ENCODE measurements at places on chromosomes 11 and 22.
A peak's percentile ranks its signal among the peaks of the same experiment; 100 is the strongest.

DNA sequence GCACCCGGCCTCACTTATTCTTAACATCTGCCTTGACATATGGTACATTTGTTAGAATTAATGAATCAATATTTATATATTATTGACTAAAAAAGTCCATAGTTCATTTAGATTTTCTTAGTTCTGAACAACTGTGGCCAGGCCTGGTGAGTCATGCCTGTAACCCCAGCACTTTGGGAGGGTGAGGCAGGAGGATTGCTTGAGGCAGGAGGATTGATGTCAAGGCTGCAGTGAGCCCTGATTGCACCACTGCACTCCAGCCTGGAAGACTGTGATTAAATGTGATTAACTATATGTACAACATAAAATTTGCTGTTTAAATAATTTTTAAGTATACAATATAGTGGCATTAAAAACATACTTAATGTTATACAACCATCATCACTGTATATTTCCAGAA lies 5.6 kb downstream of the UVRAG start:
- no peak for DNase-seq

- no peak for DNase-seq
Measured at GRCh38 chr22:36362932-36363331, 24.8 kb downstream of the MYH9 start.

DNA sequence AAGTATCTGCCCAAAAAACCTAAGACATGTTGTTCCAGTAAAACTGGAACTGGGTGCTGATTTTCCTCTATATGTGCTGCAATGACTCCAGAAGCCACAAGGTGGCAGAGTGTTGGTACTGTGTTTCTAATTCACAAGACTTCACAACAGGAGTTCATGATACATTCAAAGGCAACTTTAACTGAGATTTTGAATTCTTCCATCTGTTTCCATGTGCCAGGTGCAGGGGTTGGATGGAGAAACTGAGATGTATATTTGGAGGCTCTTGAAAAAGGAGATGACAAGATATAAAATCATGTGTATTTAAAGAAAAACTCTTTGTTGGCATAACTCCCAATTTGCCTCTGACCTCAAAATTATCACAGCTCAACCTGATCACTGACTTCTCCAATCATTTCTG lies 1098.6 kb upstream of the CCDC90B start:
- DNase-seq = peak; percentile 48

DNA sequence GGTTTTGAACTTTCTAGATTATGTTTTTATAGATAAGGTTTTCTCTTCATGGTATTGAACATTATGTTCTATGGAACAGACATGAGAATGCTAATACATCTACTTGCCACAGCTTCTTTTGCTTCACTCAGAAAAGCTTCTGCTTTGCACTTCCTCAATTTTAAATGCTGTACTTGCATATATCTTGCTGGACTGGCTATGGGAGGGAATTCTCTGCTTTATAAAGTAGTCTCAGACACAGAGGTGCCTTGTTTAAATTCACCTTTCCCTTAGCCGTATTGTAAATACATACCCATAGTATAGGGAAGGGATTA lies 173.9 kb downstream of the DDX10 start:
- DNase-seq = no peak

DNA sequence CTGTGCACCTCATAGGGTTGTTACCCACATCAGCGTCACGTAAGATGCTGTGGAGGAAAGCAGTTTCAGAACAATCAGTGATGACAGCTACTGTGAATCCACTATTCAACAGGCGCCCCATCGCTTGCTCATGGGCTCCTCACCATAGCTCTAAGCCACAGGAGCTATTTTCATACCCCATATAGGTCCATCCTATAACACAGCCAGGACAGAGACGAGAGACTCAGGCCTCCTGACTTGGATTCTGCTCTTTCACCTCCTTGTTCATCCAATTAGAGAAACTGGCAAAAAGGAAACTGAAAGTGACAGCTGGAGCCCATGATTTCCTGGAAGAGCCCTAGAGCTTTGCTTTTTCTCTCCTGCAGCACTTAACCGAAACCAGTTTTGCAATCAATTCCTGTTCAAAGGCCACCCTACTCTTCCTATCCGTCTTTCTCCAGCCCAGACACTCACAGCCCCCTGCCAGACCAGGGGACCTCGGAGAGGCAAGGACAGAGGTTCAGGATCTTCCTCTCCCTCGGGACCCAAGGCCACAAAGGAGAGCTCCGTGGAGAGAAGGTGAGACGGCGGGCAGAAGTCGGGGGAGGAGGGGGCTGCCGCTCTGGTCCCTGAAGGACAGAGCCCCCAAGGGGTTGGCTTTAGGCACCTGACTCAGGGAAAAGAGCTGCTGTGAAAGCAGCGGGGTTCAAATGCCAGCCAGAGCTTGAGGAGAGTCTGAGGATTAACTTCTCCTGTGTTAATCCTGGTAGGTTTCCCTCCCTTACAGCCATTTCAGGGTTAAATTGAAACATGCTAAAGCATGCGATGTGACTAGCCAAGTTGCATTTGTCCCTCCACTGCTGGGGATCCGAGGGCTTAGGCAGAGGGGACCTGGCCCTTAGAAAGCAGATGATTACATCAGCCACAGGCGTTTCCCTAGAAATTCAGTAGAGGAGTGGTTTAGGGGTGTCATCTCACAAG lies at the start of gene APOL6:
APOL6 (plus strand) TSS at position 381 of the 960 bp plus-strand sequence. CDS start 7,980 bp downstream, outside the sequence.
- DNase-seq = no peak

GRCh38 chr11:127843483-127844396 lies 743.6 kb downstream of the ETS1 start:
- DNase-seq = peak; percentile 20

GRCh38 chr11:20337526-20338154 lies 25.9 kb upstream of the HTATIP2 start:
- no peak for DNase-seq

DNA sequence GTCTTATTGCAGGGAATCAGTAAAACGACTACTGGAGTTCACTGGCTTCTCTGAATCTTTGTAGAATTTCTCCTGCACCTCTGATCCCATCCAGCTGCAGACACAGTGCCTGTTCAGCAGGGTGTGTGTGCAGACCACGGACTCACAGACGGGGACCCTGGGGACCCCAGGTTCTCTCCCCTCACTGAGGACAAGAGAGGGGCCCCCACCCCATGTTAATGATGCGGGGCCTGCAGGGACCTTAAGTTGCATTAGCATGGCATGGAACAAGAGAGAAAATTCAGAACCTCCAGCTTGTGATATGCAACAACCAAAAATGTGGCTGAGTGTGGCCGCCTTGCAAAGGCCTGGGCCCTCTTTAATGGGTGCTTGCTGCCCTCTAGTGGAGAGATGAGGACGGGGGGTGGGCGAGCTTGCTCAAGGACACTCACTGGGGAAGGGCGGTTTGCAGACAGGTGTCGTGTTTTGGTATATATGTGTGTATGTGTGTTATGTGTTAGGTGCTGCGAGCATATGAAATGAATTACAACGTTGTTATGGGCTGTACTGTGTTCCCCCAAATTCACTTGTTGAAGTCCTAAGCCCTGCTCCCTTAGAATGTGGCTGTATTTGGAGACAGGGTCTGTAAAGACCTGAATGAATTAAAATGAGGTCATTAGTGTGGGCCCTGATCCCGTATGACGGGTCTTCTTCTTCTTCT lies 84.4 kb upstream of the SEPTIN5 start:
- DNase-seq = peak; percentile 36

DNA sequence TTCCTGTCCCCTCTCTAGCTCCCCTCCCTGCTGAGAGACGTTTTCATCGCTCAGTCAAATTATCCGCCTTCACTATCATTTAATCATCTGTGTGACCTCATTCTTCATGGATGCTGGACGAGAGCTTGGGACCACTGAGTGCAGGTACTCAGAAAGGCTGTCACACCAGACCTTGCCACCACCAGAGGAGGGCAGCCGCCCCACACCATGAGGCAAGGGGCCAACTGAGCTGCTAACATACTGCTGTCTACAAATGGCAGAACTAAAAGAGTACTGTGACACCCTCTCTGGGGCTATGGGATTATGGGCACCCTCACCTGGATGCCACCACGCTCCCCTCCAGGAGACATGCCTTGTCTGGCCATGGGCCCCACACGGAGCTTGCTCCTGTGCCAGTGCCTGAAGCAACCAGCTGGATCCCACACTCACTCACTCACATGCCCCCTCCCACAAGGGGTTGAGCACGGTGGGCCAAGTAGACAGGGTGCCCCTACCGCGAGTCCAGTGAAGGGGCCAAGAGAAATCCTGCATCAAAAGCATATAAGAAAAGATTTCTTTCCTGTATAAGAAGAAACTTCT lies 670.0 kb upstream of the CCDC90B start:
- no peak for DNase-seq

DNA sequence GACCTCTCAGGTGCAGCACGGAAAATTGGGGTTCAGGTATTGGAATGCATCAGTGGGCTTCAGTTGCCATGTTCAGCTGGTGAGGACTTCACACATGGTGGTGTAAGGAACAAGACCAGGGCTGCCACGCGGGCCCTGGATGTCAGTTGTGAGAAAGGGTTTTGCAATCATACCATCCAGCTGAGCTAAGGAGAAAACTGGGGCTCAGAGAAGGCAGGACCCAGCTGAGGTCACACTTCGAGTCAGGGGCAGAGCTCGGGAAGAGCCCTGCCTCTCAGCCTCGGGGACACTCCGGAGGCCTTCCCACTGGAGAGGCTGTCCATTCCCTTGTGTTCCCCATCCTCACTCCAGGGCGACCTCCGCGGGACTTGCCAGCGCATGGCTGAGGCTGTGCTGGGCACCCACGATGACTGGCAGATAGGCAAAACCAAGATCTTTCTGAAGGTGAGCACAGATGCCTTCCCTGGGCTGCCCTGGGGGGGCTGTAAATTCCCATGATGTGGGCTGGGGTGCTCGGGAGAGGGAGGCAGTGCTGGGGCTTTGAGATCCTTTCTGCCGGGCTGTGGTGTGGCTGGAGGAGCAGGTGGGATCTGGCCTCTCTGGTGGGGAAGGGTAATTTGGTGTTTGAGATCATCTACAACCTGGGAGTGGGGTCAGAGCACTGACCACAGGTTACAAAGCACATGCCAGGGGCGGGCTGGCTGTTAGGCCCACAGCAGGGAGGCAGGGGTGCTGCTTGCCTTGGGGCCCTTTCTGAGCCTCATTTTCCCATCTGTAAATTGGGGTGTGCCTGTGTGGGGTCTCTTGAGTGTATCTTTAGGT lies 47.2 kb downstream of the MYO7A start:
- DNase-seq = no peak

DNA sequence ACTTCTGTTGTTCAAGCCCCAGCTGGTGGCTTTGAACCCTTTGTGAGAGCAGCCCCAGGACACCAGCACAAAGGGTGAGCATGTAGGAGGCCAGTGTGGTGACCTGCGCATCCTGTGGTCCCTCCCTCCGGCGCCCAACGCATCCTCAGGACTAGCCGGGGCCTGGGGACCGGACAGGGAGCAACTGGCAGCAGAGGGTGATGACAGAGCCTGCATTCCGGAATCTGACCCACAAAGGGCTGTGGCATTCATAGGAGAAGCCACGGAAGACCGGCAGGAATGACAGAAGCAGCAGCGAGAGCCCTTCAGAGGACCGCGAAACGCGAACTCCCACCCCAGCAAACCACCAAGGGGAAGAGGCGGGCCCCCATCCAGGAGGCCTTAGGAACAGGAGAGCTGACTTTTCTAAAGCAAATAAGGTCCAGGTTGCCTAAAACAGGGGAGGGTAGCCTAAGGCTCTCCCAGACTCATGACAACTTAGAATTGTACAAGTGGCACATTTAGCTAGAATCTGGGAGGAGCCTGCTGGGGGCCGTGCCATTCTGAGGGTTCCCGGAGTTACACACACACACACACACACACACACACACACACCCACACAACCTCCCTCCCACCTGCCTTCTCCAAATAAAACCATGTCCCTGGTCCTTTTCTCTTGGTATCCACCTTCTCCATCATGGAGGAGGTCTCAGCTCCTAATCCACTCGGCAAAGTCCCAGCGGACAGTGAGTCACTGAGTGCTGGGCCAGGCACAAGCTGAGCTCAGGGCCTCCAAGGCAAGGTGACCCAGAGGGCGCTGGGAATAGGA lies 232.7 kb downstream of the CTTN start:
- DNase-seq = no peak

- no peak for DNase-seq
Measured at GRCh38 chr11:86999388-86999787, 38.3 kb upstream of the TMEM135 start.

- DNase-seq = no peak
Measured at GRCh38 chr11:118042796-118043195, 34.1 kb upstream of the TMPRSS4 start.

DNA sequence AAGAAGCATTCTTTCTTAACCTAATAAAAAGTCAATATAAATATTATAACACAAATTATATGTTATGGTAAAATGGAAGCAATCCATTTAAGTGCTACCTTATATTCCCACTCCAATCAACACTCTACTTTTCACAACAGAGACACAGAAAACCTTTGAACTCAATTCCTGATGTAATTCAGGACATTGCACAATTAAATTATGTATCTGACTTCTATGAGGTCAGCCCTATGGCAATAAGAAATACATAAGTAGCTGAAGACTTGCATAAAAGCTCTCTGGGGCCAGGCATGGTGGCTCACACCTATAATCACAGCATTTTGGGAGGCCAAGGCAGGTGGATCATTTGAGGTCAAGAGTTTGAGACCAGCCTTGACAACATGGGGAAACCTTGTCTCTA lies 6.8 kb downstream of the OR4D10 start:
- DNase-seq = no peak

- no peak for DNase-seq
Measured at GRCh38 chr11:27710536-27710935, 10.3 kb upstream of the BDNF start.

GRCh38 chr22:27387561-27387960 lies 414.0 kb downstream of the MN1 start:
- DNase-seq = no peak

DNA sequence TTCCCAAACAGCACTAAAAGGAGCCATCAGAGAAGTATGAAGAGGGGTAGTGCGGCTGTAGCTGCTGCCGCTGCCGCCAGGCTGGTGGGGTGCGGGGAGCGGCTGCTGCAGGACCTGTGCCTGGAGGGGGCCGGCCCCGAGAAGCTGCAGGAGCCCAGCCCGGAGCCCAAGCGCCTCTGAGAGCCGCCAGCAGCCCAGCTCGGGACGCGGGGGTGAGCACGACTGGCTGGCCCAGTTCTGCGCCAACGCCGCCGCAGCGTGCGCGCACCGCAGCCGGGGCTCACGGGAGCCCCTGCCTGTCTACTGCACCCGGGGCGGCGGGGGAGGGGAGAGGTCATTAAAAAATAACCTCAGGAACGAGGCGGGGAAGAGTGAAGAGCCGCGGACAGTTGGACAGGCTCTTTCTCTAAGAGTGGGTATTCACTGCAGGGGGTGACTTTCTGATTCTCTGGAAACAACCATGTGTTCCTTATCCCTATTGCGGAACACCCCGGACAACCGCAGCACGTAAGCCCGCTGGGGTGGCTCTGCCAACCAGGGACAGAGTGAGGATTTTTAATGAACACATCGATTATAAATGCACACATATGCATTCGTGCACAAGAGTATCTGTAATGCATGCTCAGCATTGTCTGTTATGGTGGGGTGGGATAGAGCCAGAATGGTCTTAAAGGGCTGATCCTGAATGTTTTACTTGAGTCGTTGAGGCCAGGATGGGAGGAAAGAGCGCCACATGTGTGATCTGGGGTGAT lies 453 bp downstream of the GAS2 start:
- DNase-seq = no peak
